ENCODE measurements at places on chromosomes 3 and 15.

DNA sequence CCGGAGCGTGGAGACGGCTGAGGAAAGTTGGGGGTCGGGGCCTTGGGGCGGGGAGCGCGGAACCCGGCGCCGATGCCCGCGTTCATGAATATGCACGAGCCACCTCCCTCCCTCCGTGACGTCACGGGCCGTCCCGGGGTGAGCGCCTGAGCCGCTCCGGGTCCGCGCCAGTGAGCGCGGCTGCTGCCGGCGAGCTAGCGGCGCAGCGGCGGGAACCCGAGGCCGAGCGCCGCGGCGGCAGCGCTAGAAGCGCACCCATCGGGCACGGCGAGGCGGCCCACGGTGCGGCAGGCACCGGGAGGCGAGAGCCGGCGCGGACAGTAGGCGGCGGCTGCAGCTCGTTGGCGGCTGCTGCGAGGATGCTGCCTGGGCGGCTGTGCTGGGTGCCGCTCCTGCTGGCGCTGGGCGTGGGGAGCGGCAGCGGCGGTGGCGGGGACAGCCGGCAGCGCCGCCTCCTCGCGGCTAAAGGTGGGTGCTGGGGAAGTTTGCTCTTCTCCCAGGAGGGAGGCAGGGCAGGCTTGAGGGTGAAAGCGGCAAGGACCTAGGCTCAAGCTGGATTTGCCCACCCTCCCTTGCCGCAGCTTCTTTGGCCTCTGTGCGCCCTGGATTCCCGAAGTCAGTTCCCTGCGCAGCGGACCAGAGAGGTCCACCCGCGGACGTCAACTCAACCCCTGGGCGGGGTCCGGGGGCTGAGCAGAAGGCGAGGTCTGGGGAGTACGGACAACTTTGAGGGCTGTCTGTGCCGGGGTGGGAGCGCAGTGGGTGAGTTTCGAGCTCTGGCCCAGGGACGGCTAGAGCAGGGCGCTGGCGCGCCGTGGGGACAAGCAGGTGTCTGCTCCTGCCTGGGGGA is at the start of gene CLSTN2:
Gene CLSTN2, plus strand, starts transcription at position 170 of the 850 bp plus-strand sequence.
- peak; percentile 28 for DNase-seq

GRCh38 chr3:55409806-55410205 is 77.3 kb downstream of the WNT5A start:
- DNase-seq, result no peak

DNA sequence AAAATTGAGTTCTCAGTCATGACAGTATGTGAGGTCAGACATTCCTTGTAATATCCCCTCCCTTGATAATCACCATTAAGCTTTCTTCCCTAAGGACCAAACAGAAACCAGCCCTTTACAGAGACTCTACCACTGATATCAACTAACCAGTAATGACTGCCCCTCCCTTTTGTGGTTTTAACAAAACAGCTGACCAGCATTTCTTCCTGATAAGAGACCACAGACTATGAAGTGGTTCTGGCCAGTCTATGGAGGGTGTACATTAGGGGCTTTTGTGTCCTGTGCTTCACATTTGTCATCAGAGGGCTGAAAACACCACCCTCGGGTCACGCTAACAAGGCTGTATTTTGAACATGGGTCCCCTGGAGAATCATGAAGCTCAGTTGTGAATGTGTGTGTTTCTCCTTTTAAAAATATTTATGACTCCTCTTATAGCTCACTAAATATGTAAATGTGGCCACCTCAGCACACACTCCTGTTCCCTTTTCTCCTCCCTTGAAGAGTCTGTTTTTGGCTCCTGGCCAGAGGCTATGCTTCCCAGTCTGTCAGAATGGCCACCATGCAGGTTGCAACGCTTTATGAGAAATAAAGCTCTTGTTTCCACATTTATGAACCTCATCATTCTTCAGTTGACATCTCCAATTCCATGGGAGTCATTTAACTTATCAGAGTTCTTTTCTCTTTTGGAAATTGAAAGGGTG is 239.3 kb downstream of the CPNE4 start:
- peak; percentile 12 for DNase-seq

- no peak for DNase-seq
These were observed 281.0 kb upstream of the NR2E3 start for GRCh38 chr15:71529361-71529760.

DNA sequence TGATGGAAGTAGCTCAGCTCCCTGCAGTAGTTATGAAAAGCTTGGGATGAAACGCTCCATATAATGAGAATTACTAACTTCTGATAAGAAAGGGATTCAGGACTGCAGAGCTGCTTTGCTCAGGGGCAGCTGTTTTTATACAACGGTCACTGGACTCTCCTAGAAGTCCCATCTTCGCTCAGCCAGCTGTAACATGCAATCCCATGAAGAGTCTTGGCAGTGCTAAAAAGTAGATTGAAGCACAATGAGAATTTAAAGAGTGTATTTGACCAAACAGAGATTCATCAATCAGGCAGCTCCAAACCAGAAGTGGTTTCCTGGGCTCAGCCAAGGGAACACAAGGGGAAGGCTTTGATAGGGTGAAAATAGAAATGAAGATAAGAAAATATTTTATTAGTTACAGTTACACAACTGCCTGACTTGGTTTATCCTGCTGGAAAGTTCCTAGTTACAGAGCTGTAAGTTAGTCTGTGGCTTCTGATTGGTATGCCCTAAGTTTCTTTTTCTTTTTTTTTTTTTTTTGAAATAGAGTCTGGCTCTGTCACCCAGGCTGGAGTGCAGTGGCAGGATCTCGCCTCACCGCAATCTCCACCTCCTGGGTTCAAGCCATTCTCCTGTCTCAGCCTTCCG is 24.1 kb downstream of the SIDT1 start:
- DNase-seq, result no peak

GRCh38 chr15:70604666-70605315 is 158.6 kb downstream of the UACA start:
- DNase-seq, result no peak

- DNase-seq, result no peak
These were observed 18.4 kb upstream of the ZBTB47 start for GRCh38 chr3:42635111-42635510.

DNA sequence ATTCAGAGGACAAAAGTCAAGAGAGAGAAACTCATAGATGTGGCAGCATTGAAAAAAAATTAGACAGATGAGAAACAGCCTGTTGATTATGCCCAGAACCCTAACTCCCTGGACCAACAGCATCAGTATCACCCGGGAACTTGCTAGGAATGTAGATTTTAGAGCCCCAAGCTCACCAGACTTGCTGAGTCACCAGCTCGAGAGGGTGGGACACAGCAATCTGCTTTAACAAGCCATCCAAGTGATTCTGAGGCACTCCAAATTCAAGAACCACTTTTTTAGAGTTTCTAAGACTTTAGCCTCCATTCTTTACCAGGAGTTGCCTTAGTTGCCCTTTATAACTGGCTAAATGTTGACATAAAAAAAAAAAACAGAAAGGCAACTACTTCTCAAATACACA is 70.9 kb downstream of the CGGBP1 start:
- DNase-seq, result no peak

DNA sequence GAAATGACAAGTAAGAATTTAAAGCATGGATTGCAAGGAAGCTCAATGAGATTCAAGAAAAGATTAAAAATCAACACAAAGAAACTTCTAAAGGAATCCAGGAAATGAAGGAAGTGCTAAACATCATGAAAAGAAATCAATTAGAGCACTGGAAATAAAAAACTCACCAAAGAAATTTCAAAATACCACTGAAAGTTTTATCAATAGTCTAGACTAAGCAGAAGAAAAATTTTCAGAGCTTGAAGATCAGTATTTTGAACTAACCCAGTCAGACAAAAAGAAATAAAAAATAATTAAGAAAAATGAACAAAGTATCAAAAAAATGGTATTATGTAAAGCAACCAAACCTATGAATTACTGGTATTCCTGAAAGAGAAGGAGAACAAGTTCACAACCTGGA is 60.6 kb downstream of the FAM227B start:
- no peak for DNase-seq

DNA sequence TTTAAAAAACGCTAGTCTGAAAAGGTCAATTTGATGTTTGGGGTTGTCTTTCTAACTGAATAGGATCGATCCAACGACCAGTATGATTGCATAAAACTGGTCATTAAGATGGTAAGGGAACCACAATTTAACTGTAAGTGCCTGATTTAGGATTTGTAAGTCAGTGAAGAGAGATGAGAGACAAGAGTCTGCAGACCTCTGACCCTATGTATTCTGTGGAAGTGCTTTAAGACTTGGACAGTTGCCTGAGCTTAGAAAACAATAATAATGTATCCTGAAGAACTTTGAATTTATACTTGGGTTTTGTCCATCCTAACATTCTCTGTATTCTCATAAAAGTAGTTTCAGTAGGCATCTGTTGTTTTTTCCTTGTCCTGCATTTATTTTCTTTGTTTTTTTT is 221.4 kb upstream of the SUCLG2 start:
- DNase-seq, result no peak

DNA sequence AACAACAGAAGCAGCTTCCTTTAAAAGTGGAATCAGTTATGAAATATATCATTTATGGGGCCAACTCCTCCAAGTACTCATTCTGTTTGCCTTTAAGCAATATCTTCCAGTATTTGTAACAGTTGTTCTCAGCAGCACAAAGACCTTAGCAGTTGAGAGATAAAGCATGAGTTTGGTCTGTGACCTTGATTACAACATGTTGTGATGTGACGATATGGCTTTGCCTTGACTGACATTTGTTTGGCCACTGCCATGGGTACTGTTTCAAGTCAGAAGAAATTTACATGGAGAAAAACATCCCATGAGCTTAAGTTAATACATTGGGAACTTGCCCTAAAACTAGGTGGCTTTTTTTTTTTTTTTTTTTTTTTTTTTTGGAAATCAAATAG is 175.1 kb upstream of the KBTBD8 start:
- no peak for DNase-seq

GRCh38 chr15:73560501-73561117 is 72.6 kb downstream of the NPTN start:
- peak; percentile 67 for DNase-seq

DNA sequence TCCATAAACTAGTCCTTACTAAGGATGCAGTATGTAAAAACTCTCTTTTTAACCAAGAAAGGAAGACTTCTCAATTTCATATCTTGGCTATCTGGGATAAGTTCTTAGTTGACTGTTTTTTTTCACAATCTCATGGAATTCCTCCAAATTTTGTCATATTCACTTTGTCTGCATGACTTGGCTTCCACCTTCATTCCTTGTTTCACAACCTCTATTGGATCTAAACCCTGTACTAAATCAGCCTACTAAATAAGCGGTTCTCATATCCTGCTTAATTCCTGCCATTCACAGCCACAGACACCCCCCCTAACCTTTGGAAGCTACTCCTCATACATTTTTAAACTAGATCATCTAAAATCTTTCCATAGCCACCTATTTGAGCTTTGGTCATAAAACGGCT is 370.6 kb upstream of the NAALADL2 start:
- no peak for DNase-seq

DNA sequence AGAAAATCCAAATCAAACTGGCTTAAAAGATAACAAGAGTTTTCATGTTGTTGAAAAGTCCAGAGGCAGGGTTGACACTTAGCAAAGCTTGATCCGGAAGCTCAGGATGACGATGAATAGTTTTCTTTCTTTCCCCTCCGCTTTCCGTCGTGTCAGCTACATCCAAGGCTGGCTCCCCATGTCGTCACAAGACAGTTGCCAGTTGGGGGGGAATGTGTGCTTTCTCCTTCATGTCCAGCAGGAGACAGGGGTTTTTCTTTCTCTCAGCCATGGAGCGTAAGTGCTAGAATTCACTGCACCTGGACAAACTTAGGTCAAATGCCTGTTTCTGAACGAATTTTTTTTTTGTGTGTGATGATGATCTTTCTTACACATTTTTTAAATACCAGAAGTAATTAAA is 273.8 kb upstream of the RGMA start:
- DNase-seq, result no peak

DNA sequence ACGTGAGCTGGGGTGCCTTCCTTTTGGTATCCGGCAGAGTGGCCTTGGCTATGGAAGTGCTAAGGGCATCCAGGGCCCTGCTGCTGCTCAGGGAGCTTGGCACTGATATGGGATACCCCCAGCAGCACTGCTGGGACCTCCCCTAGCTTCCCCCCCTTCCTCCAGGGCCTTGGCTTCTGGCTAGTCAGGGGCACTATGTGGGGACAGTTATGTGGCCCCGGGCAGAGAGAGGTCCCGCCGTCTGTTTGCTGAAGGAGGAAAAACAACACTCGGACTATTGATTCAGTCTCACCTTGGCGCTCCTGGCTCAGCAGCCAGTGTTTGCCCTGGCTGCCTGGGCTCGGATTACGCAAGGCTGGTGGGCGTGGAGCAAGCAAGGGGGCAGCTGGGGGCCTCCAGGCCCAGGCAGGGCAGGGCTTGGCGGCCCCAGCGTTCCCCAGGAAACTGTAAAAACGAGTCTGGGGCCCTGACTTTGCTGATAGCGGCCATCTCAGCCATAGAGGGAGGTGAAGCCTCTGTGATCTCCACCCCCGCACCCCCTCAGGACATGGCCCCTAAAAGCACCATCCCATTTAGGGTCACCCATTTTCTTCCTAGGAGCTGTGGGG is 5.7 kb downstream of the FURIN start:
- DNase-seq, result no peak

DNA sequence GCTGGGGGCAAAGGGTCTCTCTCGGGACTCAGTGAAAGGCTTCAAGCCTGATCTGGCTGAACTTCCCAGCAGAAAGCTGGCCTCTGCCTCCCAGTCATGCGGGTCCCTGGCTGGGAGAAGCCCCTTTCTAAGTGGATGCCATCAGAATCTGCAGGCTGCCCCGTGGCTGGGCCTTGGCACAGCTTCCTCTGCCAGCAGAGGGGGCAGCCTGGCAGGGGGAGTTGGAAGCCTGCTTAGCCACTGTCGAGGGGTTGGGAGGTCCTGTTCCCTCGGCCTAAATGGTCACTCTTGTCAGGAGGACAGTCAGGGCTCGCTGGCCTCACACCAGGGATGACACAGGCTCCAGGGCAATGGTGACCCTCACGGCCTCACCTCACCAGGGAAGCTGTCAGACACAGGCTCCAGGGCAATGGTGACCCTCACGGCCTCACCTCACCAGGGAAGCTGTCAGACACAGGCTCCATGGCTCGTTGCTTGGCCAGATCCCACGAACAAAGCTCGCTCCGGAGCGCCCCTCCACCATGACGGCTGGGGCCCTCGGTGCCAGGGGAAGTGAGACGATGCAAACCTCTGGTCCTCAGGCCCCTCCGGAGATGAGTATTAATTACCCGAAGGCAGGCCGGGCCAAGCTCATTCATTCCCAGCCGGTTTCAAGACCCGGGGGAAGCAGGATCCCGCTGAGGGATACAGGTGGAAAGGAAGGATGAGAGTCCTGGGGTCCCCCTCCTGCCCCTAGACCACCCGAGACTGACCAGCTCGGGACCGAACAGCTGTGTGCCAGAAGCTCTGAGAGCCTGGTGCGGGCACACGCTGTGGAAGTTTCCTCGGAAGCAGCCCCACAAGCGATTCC is 151.0 kb downstream of the CHSY1 start:
- DNase-seq, result no peak

GRCh38 chr15:37031198-37031597 is 69.2 kb downstream of the MEIS2 start:
- no peak for DNase-seq

GRCh38 chr3:13514639-13515435 is 34.1 kb upstream of the FBLN2 start:
- DNase-seq, result no peak

- DNase-seq, result no peak
These were observed 35.1 kb upstream of the CSPG5 start for GRCh38 chr3:47613722-47614121.
